Hematopoietic multipotent progenitor cell treated with erythropoietin and hydrocortisone succinate and interleukin-3 and kit ligand, for 6 days (in vitro differentiated cells): ENCODE measurements at places on chromosomes 2 and 18.

- no peak for DNase-seq
Measured at GRCh38 chr2:60675301-60675700, 80.8 kb upstream of the PAPOLG start.

DNA sequence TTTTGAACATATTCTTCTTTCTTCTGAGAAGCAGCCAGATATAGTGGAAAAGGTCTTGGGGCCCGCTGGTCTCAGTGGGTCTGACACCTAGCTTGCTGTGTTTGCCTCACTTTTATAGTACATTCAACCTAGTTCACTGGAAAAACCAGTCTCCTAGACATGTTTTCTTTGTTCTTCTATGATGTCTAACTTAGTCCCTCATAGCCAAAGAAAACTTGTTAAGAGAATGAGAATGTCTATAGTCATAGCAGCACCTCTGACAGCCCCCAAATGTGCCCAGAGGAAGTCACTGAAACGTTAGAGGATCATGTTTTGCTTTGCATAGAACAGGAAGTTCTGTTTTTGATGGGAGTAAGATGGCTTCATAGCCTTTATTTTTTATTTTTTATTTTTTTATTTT lies 40.3 kb downstream of the TNFRSF11A start:
- no peak for DNase-seq

GRCh38 chr2:11281186-11281585 lies 63.2 kb downstream of the ROCK2 start:
- DNase-seq = no peak

DNA sequence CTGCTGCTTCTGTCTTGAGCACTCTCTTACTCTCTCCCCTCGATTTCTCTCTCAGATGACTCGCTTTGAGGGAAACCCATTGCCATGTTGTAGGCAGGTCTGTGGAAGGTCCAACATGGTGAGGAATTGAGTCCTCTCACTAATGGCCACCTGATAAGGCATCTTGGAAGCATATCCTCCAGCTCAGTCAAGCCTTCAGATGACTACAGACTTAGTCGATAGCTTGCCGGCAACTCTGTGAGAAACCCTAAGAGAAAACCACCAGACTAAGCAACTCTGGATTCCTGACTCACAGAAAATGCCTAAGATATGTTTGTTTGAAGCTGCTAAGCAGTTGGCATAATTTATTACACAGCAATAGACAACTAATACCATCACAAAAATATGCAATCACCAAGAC lies 51.2 kb downstream of the WDR75 start:
- no peak for DNase-seq

DNA sequence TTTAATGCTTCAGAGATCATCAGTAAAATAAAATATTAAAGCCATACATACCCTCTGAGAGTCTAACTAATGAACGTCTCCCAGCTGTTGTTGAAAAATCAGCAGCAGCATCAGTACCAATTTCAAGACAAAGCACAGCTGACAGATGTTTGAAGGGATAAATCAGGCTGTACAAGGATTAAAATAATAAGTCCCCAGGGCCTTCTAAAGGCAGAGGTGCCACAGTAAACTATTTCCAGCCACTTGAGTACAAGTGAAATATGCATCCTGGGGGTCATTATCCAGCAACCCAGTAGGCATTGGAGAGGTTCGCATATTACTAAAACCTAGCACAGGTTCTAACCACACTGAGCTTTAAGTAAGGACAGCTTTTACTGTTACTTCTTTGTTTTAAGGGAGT lies 76.9 kb downstream of the NXPH2 start:
- DNase-seq = no peak

- DNase-seq = no peak
Measured at GRCh38 chr2:150729495-150729955, 242.1 kb upstream of the RND3 start.

- peak; percentile 73 for DNase-seq
Measured at GRCh38 chr2:73984203-73984921, at the start of gene TET3. Gene TET3, plus strand, starts transcription at chr2:73984910. Its CDS starts 1,494 bp downstream, at chr2:73986404.

DNA sequence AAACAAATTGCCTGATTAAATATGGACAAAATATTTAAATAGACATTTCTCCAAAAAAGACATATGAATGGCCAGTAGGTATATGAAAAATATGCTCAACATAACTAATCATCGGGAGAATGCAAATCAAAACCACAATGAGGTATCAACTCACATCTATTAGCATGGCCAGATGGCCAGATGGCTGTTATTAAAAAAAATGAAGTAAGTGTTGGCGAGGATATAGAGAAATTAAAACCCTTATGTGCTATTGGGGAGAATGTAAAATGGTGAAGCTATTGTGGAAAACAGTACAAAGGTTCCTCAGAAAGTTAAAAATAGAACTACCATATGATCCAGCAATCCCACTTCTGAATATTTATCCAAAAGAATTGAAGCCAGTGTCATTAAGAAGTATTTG lies 272.3 kb upstream of the ZNF804A start:
- no peak for DNase-seq

DNA sequence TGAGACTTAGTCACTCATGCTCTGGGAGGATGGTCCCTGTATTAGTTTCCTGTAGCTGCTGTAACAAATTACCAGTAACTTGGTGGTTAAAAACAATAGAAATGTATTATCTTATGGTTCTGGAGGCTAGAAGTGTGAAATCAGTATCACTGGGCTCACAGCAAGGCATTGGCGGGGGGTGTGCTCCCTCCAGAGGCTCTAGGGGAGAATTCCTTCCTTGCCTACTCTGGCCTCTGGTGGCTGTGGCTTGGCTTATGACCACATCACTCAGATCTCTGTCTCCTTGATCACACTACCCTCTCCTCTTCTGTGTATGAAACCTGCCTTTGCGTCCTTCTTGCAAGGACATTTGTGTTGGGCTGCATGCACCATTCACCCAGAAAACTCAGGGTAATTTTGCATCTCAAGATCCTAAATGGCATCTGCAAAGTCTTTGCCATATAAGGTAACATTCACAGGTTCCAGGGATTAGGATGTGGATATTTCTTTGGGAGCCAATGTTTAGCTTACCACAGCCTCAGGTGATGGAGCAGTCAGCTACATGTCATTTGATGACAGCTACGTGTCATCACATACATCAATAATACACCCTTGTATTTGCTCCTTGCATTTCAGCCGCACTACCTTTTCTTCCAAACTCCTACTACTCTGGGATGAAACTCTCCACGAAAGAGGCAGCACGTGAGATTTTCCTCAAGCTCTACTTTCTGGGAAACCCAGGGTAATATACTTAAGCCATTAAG lies 49.6 kb upstream of the POU3F3 start:
- no peak for DNase-seq

- no peak for DNase-seq
Measured at GRCh38 chr2:224248944-224249371, 152.9 kb downstream of the FAM124B start.

GRCh38 chr18:37567061-37567993 lies 1.7 kb upstream of the CELF4 start:
- DNase-seq = no peak

DNA sequence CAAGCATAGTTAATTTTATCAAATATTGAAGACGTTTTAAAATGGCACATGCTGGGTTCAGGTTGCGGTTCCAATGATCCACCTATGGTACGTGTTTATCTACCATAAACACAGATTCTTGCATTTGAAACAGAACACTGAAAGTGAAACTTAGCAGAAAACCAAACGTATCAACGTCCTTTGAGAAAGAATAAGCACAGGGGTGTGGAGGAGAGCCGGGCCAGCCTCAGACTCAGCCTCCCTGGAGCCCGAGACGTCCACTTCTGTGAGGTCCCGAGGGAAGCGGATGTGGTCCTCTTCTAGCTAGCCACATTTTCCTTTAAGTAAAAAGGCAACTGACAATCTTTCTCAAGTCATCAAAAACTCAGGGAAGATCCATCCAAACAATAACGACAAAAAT lies 195.9 kb downstream of the RTP5 start:
- DNase-seq = no peak
